AG09319 (cell line): ENCODE measurements at places on chromosomes 5 and 9.

DNA sequence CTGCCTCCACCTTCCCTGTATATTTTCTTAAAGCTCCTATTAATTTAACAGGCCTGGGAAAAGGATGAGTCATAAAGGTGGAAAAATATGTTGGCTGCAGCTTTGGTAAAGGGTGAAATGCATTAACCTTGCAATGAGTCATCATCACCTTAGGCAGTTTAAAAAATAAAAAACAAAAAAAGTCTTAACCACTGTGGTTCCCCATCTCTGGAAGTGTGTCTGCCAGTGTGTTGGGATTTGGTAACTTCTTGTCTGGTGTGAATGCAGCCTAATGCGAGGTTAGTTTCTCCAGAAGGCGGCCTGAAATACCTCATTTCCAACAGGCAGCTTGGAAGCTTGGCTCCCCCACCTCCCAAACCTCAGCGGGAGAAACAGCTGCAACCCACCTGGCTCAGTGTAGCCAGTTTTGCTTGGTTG is 265.3 kb upstream of the GAS1 start:
- no peak for DNase-seq

DNA sequence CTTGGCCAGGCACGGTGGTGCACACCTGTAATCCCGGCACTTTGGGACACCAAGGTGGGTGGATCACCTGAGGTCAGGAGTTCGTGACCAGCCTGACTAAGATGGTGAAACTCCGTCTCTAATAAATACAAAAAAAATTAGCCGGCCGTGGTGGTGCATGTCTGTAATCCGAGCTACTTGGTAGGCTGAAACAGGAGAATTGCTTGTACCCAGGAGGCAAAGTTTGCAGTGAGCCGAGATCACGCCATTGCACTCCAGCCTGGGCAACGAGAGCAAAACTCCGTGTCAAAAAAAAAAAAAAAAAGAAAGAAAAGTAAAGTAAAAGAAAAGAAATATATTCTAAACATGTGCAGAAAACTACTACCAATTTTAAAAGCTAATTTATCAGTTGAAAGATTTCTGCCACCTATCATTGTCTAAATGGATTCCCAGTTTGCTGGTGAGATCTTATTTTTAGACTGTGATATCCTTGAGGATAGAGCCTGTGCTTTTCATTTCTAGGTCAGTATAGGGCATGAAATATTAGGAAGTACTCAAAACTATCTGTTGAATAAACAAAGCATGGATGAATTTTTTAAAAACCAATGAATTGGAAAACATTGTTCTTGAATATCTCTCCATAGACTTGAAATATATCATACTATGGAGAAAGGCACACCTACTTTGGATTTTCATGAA is 86.9 kb downstream of the NFIB start:
- DNase-seq, result no peak

DNA sequence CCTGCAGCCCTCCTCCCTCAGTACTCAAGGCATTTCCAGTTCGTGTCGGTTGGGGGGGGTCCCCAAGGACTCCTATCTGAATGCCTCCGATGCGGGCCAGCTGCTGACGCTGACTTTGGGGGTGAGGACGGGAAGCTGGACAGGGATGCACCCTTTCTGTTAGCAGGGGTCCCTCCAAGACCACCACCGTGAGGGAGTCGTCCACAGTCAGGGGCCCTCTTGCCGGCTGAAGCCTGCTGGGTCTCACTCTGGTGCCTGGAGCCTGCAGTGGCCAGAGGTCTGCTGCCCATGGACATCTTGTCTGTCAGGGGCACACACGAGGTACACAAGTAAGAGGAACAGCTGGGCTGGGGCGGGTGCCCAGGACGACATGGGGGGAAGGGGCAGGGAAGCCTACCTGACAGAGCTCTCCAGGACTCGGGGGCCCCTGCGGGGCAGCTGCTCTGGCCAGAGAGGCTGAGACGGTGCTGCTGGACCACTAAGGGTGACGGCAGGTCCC is 9.1 kb upstream of the ZDHHC11 start:
- DNase-seq, result no peak

DNA sequence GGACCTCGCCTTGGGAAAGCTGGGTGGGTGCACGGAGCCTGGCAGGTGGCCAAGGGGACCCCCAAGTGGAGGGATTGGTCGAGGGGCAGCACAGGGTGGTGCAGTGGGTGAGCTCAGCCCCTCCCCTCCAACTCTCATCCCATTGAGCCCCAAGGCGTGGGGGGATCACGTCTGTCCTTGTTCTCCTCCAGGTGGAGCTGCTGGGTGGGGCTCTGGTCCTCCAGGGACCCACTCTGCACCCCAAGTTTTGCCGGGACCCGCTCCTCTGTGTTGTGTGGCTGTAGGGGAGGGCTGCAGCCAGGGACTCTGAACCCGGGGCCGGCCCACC is 3.6 kb upstream of the FUT7 start:
- DNase-seq, result no peak

DNA sequence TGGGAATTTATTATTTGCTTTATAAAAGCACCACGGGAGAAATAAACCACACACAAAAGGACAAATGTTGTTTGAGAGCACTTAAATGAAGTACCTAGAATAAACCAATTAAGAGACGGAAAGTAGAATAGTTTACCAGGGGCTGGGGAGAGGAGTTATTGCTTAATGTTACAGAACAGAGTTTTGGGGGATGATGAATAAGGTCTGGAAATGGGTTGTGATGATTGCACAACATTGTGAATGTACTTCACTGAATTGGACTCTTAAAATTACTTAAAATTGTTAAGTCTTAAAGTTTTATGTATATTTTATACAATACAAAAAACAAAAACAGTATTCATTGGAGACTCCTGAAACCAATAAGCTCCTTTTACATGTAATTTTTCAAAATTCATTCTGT is 1.5 kb downstream of the ZBTB43 start:
- no peak for DNase-seq

DNA sequence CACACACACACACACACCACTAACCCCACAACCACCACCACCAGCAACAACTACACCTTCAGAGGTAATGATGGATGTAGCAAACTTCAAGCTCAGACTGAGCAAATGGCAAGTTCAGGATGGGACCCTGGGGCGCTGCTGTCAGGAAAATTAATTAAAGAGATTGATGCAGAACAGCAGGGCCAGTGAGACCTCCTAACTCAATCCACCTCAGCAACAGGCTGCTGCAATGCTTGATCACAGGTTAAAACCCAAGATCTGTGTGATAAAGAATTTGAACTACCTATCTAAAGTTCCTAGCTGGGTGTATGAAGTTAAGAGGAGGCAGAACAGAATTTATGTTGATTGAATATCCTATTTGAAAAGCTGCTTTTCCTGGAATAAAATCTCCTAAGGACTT is 140.3 kb upstream of the FER start:
- DNase-seq, result no peak

GRCh38 chr9:4740388-4740637 is 689 bp downstream of the AK3 start:
- no peak for DNase-seq

- no peak for DNase-seq
Measured at GRCh38 chr5:124527220-124527991, 219.0 kb downstream of the ZNF608 start.

DNA sequence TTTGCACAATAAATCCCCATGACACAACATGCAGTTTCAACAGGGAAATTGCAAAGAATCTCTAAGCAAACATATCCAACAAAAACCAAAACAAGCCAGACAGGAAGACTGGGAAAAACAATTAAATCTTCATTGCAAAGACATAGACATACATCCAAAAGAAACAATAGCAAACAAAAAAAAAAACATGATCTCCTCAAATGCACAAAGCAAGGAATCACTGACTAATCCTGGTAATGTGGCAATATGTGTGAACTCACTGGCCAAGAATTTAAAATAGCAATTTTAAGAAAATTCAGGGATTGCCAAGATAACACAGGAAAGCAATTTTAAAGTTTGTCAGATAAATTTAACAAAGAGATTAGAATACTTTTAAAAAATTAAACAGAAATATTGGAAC is 520.1 kb upstream of the SMC2 start:
- no peak for DNase-seq

GRCh38 chr9:124004593-124004992 is 7.0 kb upstream of the LHX2 start:
- no peak for DNase-seq

- DNase-seq, result no peak
Measured at GRCh38 chr9:93828331-93829097, 126.6 kb downstream of the BARX1 start.

DNA sequence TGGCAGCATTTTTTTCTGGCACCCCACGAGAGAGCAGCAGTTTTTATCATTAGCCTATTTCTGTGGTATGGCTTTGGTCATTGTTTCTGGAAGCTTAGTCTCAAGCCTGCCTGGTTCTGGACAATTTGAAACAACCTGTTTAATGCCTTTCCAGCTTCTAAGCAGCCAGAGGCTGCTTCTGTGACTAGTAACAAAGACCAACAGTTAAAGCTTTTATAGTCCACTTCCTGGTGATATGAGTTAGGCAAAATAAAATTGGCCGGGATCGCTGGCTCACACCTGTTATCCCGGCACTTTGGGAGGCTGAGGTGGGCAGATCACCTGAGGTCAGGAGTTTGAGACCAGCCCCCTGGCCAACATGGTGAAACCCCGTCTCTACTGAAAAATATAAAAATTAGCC is 24.0 kb downstream of the LYRM7 start:
- no peak for DNase-seq

- DNase-seq, result no peak
Measured at GRCh38 chr5:134549714-134550113, 24.2 kb downstream of the JADE2 start.

DNA sequence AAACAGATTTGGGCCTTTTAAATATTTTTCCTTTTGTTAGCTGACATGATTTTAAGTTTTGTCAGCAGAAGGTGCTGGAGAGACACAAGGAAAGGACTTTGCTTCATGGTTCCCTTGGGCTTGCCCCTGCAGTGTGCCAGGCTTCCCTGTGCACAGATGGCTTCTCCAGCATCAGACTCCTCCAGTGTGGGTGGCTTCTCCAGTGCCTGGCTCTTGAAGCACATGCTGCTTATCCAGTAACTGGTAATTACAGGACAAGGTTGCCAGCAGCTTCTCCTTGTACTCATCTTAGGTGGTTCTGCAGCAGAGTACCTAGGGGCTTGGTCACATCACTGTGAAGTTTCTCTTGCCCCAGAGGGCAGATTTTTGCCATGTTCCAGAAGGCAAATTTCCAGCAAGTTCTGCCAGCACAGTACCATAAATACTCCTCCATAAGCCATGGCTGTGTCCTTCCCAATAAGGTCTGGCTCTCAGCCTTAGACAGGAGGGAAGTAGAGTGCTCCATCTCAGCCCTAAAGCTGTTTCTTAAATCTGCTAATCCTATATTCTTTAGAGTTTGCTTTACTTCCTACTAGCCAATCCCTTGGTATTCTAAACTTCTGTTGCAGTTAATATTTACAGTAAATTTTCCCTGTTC is 62.4 kb downstream of the PJA2 start:
- DNase-seq, result no peak

GRCh38 chr5:78829811-78830527 is 155.1 kb downstream of the ARSB start:
- DNase-seq, result no peak

- no peak for DNase-seq
Measured at GRCh38 chr5:143471041-143471509, 67.6 kb upstream of the NR3C1 start.

GRCh38 chr9:98432960-98433359 is 177.5 kb upstream of the TBC1D2 start:
- no peak for DNase-seq

- no peak for DNase-seq
Measured at GRCh38 chr9:131407717-131408195, 13.9 kb downstream of the PRRC2B start.

DNA sequence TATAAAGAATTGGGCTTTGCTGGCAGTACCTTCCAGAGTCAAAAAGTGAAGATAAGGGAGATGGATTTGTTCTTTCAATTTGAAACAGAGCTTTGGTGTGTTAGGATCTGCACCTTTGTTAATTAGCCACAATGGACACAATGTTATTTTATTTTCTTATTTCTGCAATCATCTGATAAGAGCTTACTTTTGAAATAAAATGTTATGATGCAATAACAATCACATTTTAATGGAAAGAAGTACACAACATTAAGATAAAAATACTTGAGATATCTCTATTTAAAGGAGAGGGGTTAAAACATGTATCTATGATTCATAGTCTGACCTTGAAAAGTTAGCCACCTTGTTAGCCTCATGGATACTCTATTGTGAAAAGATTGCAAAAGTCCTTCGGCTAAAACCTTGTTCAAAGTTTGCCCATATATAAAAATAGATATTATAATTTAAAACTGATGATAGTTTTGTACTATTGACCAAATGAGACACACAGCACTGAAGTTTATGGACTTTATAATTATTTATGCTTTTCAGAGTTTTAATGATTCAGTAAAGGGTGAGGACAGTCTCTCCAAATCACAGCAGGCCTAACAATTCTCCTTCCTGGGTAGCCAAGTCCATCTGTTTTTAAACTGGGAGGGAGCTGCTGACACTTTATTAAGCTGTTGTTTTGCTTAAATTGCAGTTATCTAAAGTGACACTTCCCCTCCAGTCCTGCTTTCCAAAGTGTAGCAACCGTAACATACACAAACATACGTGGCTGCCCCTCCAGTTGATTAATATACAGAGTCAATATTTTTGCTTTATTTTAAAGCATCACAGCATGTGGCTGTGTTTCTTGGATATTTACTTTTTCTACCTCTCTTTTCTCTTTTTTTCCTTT is 47.6 kb upstream of the DAP start:
- DNase-seq, result no peak

DNA sequence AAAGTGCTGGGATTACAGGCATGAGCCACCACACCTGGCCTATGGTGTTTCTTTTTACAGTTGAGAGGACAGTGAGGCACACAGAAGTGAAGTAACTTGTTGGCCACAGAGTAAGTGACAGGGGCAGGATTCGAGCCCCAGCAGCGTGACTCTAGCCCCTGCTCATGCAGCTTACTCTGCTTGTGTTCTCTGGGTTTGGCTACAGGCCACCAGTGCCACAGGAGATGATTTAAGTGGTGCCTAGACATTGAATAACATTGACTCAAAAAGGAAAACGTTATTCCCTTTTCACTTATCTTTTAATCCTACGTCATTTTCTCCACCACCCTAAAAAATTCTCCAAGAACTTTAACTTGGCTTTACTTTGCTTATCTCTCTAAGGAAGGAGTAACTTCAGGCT is 61.4 kb downstream of the SNX24 start:
- no peak for DNase-seq

- no peak for DNase-seq
Measured at GRCh38 chr5:106376522-106376921, 1294.2 kb downstream of the EFNA5 start.

DNA sequence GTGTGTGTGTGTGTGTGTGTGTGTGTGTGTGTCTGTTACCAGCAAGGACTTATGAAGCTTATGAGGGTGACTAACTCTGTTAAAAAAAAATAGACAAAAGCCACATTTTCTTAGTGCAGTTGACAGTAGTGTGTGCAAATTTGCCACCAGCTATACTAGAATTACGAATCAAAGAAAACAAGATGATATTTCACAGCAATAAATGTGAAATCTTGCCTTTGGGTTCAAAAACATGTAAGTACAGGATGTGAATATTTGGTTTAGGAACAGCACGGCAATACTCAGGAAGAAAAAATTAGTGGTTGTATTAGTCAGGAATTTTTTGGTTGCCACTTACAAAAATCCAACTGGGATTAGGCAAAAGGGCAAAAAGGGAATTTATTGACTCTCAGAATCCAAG is 117.4 kb downstream of the NPR3 start:
- no peak for DNase-seq
